Muscle of back (tissue), 13 donors: ENCODE measurements at places on chromosomes 7 and 10.

DNA sequence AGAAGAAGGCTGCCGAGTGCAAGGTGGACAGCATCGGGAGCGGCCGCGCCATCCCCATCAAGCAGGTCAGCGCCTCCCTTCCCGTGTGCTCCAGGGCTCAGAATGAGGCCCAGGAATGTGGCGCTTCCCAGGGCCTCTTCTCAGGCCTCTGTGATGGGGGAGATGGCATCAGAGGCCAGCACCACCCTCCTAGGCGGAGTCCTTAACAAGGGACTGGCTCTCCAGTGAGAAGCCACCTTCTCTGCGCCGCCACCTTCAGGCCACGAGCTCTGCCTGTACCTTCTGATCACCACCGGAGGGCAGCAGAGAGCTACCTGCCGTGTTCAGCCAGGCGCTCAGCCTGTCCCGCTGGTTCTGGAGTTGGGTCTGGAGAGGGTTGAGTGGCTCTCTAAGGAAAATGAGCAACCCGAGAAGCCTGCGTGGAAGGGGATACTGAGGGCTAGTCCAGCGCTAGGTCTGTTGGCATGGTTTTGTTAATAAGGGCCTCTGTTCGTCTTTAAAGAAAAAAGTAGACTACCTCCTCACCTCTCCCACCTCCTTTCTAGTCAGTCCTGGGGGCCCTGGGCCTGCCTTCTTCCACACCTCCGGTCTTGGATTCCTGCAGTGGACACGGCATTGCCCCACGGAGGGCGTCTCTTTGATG is 37.7 kb downstream of the AGAP3 start:
- peak; percentile 91 for DNase-seq

DNA sequence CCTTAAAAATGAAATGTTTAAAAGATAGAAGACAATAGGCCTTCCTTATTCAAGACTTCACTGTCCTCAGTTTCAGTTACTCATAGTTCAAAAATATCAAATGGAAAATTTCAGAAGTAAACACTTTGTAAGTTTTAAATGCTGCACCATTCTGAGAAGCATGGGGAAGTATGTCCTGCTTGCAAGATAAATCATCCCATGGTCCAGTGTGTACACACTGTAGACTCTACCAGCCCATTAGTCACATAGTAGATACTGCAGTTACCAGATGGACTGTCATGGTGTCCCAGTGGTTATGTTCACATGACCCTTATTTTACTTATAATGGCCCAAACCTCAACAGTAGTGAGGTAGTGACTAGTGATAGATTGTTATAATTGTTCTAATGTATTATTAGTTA is 69.5 kb downstream of the PTPN12 start:
- no peak for DNase-seq

GRCh38 chr10:100725071-100725471 is 20.3 kb upstream of the PAX2 start:
- no peak for DNase-seq

- DNase-seq = peak; percentile 56
Measured at GRCh38 chr10:76311752-76312636, 880.6 kb downstream of the LRMDA start.

- DNase-seq = no peak
Measured at GRCh38 chr10:12238821-12239220, 42.8 kb downstream of the CDC123 start.

DNA sequence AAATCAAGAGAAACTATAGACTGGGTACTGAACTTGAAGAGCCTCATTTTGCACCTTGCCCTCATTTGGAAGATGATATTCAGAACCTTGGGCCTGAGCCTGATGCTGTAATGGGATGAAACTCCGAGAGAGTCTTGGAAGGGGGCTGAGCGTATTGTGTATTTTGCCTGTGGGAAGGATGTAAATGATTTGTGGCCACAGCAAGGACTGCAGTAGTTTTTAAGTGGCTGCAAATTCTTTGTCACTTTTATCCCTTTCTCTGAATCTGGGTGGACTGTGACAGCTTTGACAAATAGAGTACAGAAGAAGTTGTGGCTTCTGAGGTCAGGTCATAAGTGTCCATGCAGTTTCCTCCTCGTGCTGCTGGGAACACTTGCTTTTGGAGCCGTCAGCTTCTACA is 221.2 kb downstream of the ADRA2A start:
- DNase-seq = peak; percentile 10
